ENCODE measurements at places on chromosomes 5 and 9.
A peak's percentile ranks its signal among the peaks of the same experiment; 100 is the strongest.

DNA sequence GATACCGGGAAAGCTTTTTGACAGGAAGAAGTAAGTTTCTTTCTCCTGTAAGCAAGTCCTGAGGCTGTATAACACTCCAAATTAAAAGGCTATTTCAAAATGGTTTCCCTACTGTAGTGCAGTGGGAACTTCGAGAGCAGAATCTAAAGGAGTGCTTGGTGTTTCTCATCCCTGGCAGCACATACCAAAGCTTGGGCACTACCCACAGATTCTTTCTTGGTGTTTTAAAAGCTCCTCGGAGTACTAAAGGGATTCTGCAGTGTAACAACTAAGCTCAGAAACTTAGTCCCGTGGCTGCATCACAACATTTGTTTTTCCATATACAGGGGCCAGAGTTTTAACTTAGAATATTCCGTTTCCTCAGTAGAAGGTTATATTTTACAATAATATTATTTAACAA lies 5.6 kb upstream of the APC start:
- DNase-seq = no peak

- no peak for DNase-seq
Measured at GRCh38 chr5:143499480-143500114, 96.1 kb upstream of the NR3C1 start.

DNA sequence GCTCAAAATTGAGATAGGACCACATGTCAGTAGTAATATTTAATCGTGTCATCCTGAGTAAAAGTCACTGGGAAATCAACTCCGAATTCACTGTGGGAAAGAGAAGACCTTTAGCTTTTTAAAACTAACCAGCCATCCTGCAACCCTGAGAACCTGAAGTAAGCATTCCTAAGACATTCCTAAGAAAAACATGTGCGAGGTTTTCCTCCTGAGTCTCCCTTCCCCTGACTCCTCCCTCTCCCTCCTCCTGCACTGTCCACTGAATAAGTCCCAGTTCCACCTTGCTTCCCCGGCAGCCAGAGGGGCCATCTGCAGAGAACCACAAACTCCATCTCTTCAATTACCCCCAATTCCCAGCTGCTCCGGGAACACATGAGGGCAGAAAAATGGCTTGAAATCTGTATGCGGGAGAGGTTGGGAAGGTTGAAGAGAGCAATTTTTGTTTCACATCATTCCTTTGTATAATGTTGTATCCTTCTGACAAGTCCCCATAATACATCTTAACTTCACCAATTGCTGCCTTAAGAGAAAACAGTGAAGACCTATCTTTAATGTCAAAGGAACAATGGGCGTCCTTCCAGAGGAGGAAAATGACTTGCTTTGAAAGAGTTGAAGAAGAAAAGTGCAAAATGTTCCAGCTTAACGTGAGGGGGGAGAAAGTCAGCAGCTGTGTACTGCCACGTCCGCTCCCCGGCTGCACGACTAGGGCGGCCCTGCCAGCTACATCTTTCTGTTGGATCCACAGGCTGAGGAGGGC lies 186.3 kb downstream of the ZNF462 start:
- peak; percentile 74 for DNase-seq

DNA sequence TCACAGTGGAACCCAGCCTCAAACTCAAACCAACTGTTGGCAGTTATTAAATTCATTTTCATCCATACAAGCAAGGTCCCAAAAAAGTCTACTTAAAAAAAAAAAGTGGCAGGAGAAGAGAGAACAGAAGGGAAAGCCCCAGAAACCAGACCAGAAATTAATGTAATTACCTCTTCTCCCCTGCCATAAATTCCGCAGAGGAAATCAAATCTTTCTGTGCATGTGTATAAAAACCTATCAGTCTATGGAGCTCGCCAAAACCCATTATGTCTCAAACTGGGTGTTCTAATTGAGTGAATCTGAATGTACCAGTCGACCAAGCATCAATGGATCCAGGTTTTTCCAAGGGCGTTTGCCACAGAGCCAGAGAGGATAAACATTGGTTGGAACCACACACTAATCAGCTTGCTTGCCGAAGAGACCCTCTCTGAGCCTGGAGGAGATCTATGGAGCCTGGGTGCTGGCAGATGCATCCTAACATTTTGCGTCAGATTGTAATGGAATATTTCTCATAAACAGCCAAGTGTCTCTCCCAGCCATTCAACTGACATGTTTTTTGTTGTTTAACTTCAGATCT lies 7.9 kb upstream of the HAND1 start:
- DNase-seq = peak; percentile 41

GRCh38 chr5:6450319-6450833 lies 1.7 kb downstream of the UBE2QL1 start:
- DNase-seq = no peak

DNA sequence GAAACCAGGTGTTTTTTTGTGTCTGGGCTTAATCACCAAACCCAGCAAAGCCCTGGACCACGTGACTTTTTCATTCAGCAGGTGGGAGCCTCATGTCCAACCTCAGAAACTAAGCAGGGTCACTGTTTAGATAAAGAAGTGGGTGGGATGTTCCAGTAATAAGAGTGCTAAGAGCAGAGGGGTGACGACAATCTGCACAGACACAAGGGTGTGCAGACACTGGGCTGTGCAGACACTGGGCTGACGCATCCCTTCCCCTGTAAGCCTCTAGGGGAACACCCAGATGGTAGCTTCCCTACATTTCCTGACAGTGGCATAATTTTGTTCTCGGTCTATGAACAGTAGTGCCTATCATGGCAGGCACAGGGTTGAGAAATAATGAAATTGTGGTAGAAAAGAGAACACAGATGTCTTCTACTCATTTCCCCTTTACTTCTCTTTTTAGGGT lies 85.1 kb downstream of the SAXO1 start:
- no peak for DNase-seq

DNA sequence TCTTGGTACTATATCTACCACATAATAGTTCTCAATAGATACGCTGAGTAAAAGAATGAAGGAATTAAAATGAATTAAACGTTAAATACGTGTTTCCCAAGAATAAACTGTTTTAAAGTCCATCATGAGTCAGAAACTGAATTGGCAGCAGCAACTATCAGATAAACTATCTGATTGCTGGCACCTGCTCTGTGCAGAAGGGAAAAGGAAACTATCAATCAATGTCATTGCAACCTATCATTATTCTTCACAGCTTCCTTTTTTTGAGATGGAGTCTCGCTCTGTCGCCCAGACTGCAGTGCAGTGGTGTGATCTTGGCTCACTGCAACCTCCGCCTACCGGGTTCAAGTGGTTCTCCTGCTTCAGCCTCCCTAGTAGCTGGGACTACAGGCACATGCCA lies 8.8 kb upstream of the WDR36 start:
- DNase-seq = no peak

GRCh38 chr9:98801969-98802371 lies 5.5 kb upstream of the GALNT12 start:
- no peak for DNase-seq

- DNase-seq = peak; percentile 81
Measured at GRCh38 chr5:78747055-78747454, 98.5 kb upstream of the LHFPL2 start.

- no peak for DNase-seq
Measured at GRCh38 chr9:72586388-72587130, 65.2 kb downstream of the TMC1 start.

- no peak for DNase-seq
Measured at GRCh38 chr9:12717907-12718306, 24.7 kb downstream of the TYRP1 start.

DNA sequence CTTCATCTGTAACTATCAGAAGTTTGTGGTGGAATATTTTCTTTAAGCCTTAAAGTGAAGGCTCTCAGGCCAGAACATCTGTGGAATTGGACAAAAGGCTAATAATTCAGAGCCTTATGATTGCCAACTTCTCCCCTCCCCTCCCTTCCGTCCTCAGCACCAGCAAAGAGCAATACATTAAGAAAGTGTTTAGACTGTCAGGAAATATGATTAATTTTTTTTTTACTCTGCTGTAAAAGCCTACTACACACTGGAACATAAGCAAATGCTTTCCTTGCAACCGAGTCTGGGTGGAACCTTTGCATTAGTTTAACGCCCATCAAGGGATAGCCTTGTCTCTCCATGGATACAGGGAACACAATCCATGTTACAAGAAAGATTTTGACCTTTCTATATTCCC lies 110.3 kb upstream of the TARS1 start:
- DNase-seq = no peak

DNA sequence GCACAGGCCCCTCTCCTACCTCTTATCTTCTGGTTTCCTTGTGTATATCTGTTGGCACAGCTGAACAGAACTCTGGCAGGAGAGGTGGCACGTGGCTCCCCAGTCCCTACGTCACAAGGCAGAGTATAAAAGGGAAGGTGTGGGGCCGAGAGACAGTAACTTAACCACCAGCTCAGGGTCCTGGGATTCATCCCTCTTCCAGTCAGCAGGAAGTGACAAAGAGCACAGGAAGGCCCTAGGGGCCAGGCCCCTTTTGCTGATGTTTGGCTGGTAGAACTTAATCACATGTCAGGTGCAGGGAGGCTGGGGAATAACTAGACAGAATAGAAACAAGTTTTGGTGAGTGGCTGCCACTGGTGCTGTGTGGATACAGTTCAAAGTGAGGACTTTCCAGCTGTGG lies 4.5 kb upstream of the ICE1 start:
- no peak for DNase-seq

DNA sequence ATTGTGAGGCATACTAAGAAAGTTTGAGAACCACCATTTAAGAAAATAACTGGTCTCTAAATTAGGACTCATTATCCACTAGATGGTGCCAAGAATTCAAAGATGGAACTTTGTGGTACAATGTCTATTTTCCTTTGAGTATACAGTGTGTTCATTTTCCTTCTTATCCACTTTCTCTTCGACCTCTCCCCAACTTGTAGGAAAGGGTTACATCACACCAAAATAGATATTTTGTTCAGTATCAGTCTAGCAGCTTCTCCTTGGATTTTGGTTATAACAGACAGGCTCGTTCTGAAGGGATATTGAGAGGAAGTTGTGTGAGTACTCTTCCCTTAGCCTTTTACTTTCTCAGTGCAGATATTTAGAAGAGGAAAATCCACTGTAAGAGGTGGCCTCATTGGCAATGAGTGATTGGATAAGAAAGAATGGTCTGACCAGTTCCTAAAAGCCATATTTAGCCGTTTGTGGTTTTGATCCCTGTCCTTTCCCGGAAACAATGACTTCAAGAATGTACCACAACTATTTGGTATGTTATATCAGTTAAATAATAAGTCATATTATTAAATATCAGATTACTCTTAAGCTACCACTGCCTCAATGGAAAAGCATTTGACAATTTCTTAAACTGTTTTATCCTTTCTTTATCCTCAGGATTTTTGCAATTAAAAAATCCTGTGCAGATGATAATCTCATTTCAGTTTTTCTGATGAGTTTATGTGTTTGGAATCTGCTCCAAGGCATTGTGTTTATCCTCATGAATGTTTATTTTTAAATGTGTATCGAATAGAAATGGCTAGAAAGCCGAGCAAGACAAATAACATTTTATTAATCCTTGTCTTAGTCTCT lies 69.0 kb upstream of the GRAMD2B start:
- no peak for DNase-seq

- no peak for DNase-seq
Measured at GRCh38 chr5:128920345-128921215, 44.7 kb upstream of the SLC27A6 start.

DNA sequence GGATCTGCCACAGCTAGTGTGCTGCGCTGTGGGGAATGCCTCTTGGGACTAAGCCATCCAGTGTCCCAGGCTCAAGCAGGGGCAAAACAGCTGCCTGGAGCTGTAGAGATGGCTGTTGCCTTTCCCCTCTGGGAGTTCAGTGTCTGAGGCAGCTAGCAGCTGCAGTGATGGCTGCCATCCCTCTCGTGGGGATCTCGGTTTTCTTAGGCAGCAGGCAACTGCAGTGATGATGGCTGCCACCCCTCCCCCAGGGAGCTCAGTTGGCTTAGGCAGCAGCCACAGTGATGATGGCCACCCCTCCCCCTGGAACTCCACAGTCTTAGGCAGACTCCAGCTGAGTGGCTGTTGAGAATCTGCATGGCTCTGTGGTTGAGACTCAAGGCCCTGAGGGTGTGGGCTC lies 1389.2 kb upstream of the NUDT12 start:
- peak; percentile 60 for DNase-seq

DNA sequence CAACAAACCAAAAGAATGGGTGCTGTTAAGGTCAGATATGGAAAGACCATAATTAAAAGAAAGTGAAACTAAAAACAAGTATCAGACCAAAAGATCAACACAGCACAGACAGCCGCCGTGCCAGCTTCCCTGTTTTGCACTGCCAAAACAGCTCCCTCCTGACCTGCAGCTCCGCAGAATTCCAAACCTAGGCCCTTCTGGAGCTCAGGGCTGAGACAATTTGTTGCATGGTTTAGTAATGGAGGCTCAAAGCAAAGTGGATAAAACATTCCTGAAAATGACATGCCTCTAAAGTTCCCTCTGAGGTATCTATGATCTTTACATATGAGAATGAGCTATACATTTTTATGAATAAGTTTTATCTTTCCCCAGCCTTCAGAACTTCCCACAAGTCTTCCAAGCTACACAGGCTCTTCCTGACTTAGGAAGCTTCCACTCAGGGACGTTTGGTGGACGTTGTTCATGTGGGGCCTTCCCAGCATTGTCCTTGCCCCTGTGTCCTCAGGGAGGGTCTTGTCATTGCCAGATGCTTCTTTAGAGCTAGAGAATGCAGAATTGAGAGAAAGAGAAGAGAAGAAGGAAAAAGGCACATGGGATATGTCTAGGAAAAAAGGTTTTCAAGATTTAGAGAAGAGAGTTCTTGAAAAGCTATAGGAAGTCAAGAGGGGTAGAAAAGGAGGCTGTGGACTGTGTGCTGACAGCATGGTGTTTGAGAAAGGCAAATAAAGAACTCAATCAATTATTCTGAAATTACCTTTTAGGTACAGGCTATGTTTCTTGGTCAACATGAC lies 28.4 kb upstream of the SSBP2 start:
- DNase-seq = no peak

DNA sequence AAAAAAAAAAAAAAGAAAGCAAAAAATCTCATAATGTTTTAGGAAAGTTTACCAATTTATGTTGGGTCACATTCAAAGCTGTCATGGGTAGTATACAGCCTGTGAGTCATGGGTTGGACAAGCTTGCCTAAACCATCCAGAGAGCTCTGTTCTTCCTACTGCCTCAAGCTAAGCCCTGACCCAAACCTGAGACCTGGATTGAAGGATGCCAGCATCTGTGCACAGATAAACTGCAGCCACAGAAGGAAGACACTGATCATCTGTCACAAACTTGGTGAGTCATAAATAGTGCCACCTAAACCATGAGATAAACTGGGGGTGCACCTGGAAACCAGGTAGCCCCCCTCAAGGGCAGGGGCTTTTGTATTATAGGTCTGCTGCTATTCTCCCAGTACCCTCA lies 31.0 kb downstream of the CSF2 start:
- no peak for DNase-seq

Data from endodermal cell (in vitro differentiated cells).